Right forelimb (tissue), 1 donor: ENCODE measurements at places on chromosomes 1 and 21.

DNA sequence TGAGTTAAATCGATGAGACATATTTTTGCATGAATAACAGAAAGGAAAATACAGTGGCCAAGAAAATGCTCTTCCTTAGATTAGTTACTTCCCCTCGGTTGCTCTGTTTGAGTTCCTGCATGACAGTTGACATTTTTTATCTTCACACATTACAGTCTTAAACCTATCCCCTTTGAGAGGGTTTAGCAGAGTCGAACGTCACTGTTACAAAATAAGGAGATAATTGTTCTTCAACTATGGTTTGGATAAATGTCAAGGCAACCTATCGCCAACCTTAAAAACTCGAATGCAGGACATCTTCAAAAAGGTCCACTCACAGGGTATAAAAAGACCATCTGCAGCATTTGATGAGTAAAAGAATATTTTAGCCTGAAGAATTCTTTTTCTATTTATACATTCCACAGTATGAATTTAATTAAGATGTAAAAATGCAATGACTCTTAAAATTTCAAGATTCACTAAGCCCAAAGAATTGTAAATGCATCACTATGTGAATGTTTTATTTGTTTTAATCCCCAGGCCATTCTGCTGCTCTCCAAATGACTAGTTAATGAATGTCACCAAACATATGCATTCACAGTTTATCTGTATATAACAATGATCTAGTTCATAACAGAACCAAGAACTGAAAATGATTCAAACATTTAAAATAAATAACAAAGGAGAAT is 68.9 kb upstream of the COL11A1 start:
- no peak for DNase-seq

- no peak for DNase-seq
Observed at GRCh38 chr1:228228601-228229074, 20.8 kb downstream of the OBSCN start.

GRCh38 chr1:175405766-175406165 is 213.2 kb upstream of the KIAA0040 start:
- DNase-seq: no peak

GRCh38 chr1:67138813-67139499 is 4.2 kb upstream of the C1orf141 start:
- DNase-seq: no peak

DNA sequence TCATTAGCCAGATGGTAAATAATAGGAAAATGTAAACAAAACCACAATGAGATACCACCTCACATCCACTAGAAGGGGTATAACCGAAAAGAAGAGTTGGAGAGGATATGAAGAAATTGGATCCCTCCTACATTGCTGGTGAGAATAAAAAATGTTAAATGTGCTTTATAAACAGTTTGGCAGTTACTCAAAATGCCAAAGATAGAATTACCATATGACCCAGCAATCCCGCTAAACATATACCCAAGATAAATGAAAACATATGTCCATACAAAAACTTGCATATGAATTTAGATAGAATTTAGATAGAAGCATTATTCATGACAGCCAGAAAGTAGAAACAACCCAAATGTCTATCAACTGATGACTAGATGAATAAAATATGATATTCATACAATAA is 4.4 kb upstream of the FMO2 start:
- DNase-seq: no peak

GRCh38 chr1:85344256-85344694 is 67.8 kb upstream of the BCL10 start:
- no peak for DNase-seq

DNA sequence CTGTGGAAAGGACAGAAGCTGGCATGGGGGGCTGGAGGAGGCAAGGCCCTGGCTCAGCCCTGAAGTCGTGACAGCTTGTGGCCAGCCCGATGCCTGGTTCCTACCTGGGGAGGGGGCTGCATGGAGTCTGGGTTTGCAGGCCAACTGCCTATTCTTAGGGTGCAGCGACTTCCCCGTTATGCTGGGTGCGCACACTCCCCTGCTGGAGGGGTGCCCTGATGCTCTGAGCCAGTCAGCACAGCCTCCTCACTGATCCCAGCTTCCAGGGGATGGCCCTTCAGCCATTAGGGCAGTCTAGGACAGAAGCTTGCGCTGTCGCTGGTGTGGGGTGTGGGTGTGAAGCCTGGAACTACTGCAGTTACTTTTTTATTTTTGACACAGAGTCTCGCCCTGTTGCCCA is 30.0 kb upstream of the SLC19A1 start:
- DNase-seq: no peak

- no peak for DNase-seq
Observed at GRCh38 chr1:156797212-156797871, 19.3 kb downstream of the SH2D2A start.

DNA sequence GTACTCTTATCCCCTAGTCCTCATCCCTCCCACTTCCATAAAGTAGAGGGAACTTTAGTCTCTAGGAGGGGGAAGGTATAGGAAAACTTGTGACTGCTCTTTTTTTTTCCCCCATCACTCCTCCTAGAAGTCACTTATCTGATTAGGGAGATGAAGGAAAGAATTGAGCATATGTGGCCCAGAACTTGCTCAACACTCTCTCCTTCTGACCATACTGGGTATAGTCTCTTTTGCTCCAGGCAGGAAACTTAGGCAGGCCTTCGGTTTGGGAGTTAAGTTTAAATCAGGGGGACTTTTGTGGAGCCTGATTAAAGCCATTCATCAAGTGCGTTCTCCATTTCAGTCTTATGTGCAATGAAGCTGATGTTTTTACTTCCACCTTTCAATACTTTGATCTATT is 5.8 kb downstream of the UBE2U start:
- DNase-seq: no peak

DNA sequence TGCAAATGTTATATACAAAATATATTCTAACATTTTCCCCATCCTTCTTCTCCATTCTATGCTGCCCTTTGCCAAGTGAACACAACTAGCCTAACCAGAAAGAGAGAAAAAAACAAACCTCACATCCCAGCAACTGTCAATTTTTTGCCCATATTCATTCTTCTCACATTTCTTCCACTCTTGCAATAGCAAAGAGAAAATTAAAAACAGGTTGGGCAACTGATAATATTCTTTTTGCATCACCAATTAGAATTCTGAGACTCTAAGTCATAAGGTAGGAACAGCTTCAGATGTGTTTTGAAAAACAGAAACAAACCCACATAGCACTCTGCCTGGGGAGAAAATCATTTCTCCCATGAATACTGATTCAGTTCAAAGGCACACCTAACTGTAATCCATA is 25.2 kb upstream of the EXO1 start:
- DNase-seq: no peak

DNA sequence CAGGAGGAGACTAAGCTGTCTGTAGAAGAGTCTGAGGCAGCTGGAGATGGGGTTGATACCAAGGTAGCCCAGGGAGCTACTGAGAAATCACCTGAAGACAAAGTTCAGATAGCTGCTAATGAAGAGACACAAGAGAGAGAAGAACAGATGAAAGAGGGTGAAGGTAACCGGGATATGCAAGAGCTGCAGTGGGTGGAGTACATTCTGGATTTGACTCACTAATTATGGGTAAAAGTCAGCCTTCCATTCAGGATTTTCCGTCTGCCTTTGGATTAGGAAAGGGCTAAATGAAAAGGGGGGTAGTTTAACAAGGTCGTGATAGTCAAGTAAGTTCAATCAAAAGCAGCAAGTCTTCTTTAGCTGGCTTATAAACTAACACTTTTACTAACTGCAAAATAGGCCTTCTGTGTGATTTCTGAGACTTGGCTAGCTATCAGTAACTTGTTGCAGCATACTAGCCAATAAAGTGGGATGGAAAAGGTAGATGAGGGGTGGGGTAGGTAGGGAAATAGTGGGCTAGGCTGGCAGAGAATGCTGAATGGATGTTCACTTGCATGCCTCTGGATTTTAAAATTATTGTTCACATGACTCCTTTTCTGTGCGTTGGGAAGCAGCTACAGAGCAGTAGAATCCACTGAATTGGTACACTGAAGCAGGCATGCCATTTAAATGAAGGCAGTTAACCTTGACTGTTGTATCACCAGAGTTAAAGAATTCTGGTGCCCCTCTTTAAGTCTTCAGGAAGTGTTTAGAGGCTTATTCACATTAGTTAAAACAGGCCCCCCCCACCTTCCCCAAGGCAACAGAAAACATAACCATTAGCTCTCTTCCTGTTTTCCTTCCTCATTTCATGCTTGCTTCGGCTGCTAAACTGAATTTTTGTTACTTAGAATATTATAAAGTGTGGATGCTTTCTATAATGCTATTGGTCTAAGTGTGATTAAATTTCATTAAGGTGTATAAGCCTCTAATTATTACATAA is 15.4 kb downstream of the CCDC17 start:
- DNase-seq: no peak

DNA sequence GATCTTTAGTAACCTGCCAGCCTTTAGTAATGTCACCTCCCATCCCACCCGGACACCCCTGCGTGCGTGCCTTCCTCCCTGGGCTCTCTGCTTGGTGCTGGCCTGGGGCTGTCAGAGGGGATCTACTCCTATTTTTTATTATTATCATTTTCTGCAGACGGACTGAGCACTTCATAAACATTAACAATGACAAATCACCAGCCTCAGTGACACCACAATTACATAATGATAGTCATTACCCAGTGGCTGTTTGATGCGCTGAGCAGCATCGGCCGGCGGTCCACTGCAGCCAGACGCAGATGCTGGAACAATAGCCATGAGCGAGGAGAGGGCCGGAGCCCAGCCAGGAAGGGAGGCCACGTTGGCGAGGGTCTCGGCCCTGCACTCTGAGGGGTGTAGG is 309.3 kb upstream of the AJAP1 start:
- DNase-seq: no peak

GRCh38 chr1:108893141-108893530 is 16.4 kb downstream of the GPSM2 start:
- no peak for DNase-seq

DNA sequence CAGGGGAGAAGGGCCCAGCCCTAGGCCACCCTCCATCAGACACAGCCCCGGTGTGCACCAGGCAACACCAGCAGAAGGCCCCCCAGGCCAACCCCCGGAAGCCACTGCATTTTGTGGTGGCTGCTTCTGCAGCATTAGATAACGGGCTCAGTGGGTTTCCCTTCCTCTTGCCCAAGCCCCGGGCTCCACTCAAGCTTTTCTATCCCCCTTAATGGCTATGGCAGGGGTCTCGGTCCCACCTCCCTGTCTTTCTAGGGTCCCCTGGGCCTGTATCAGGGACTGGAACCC is 18.9 kb downstream of the C1orf174 start:
- DNase-seq: no peak

DNA sequence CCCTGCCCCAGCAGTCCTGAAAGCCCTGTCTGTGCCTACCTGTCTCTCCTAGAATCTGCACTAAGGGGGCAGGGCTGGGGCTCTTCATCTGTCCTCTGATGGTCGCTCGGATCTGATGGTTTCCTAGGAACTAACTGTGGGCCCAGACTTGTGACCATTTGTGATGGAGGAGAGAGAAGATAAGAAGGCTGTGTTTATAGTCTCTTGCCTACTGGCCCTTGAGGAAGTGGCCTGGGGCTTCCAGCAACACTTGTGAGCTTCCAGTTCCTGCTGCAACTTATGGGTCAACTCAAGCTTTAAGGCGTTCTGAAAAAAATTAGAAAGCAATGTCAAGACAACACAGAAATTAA is 53.2 kb upstream of the SYNC start:
- no peak for DNase-seq

- DNase-seq: peak; percentile 81
Observed at GRCh38 chr1:202009326-202010179, 834 bp upstream of the ELF3 start.

GRCh38 chr1:58884706-58885661 is 101.1 kb upstream of the JUN start:
- no peak for DNase-seq

DNA sequence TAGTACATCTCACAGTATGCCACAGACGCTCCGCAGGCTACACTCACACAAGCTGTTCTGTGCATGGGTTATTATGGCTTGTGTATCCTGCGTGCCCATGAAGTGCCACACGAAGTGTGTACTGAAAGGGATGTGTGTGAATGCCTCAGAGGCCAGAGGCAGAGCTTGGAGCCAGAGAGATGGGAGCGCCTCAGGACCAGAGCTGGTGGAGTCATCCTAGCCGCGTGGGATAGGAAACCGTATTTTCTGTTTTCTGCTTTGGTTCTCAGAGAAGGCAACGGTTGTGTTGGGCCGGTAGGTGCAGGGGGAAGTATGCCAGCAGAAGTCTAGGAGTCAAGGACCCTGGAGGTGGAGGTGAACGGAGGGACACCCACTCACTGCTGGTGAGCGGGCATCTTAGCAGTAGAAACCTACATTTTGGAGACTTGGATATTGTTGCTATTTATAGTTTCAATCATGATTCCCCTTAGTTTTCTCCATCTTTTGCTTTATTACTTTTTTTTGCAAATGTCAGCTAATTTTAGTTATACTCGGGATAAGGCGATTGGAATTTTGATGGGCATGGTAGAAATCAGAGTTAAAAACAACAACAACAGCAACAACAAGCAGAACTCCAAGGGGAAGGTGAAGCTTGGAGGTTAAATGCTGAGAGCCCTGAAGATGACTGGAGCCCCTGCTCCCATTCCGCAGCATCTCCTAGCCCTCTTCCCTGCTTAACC is 188.2 kb downstream of the DYRK1A start:
- no peak for DNase-seq

DNA sequence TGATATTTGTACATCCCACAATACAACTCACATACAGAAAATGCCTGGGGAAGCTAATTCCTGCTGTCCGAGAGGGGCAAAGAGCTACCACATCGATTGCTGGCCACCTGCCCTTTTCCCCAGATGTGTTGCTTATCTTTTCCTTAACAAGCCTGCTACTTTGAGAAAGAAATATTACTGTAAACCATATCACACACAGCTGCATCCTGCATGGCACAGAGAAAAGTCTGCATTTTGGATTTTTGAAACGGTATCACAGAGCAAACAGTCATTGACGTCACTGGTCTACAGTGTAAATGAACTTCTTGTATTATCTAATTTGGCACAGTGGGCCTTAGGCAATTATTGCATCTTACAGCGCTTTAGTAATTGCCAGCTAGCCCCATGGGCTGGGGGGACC is 164.7 kb downstream of the CLIC6 start:
- DNase-seq: no peak

DNA sequence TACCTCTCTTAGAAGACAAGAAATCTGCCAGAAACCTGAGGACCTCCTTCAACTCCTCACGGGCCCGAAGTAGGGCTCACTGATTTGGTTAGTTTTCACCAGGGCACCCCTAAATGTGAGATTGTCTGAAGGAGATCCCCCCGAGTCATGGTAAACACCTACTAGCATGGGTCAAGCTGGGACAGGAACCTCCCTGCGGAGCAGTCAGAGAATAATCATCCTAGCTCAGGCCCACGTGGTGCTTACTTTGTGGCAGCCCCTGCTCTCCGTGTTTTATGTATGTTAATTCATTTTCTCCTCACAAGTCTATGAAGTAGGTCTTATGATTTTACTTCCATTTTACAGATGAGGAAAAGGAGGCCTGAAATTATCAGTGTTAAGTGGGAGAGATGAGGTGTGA is 138.2 kb downstream of the NTPCR start:
- DNase-seq: no peak

DNA sequence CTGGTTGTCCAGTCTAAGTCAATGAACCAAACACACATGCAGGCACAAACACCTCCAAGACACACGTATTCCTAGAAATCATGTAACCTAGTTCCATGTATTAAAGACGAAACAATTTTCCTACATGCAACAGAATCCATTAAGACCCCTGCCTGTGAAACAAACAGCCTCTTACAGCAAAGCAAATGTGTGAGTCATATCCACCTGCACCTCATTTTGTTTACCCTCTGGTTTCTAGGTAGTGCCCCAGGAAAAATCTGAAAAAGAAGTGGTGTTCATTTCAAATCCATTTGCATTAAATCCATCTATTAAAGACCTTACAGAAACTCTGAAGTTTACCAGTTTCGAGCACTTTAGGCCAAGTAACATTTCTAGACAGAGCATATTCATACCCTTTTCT is 74.1 kb downstream of the VCAM1 start:
- DNase-seq: no peak
